ENCODE measurements at places on chromosomes 16 and 17.

GRCh38 chr17:75642182-75642783, 9.0 kb downstream of the SMIM5 start:
- no peak for DNase-seq

GRCh38 chr17:15233022-15233805, 31.9 kb downstream of the PMP22 start:
- no peak for DNase-seq

DNA sequence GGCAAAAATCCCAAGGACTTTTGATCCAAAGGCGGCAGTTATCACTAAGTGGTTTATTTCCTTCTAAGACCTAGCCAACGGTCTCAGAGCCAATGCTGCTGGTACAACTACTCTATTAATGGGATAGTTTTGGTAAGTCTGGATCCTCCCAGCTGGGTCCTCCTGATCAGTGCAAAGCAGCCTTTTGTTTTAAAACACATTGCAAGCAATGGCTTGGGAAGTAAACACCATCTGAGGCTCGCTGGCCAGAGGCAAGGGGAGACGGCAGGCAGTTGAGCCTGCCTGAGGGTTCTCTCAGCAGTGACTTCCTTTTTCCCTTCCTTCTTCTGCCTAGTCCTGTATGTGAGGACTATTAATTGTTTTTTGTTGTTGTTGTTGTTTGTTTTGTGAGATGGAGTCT, 1.6 kb upstream of the SLC5A10 start:
- DNase-seq, result no peak

- no peak for DNase-seq
Observed at GRCh38 chr16:996681-997080, 15.1 kb downstream of the SOX8 start.

GRCh38 chr17:49018748-49019147, 21.6 kb downstream of the IGF2BP1 start:
- DNase-seq, result no peak

DNA sequence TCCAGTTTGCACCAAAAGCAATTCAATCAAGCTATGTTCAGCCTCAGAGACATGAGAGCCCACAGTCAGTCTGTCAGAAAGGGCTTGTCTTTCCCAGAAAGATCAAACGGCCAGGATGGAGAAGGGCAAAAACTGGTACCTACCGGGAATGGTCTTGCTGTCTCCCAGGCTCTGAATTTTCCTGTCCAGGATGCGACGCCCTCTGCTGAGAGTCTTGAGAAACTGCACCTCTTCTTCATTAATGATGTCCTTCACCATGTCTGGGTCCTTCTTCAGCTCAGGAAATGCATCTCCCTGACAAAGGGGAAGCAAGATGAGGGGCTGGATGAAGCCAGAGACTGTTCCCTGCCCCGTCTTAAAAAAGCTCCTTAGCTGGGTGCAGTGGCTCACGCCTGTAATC, 15.8 kb upstream of the EXOSC6 start:
- no peak for DNase-seq

- no peak for DNase-seq
Observed at GRCh38 chr16:69253870-69254341, 57.2 kb upstream of the VPS4A start.

- no peak for DNase-seq
Observed at GRCh38 chr16:58027161-58027915, 1.8 kb downstream of the MMP15 start.

DNA sequence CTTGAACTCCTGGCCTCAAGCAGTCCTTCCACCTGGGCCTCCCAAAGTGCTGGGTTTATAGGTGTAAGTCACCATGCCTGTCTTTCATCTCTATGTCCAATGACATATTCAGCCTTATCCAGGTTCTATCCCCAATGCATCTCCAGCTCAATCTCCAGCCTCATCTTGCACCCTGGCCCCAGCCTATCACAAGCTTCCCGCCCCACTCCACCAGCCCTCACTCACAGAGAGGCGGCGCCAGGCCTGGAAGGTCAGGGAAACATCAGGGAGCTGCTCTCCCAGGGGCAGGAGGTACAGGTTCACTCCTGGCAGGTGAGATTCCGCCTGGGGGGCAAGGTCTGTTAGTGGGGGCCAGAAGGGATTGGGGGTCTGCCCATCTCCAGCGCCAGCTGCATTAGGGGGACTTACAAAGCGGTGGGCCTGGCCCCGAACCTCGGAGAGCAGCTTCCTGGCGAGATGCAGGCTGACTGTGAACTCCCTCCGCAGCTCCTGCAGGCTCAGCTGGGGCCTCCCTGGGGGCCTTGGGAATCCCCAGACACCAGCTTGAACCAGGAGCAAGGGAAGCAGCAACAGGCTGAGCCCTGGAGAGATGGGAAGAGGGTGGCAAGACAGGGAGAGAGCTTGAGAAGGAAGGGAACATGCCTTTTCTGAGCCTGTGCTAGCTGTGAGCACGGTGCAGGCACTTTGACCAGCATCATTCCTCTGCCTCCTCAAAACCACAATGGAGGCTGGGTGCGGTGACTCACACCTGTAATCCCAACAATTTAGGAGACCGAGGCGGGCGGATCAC, 3.0 kb downstream of the IL27 start:
- no peak for DNase-seq

All from natural killer cell treated with Interleukin-12 subunit alpha and Interleukin-12 subunit beta and Interleukin-15 and Interleukin-18, amount 100 ng/mL, for 72 hours (primary cell).